ENCODE measurements at places on chromosomes 11 and 22.
A peak's percentile ranks its signal among the peaks of the same experiment; 100 is the strongest.

DNA sequence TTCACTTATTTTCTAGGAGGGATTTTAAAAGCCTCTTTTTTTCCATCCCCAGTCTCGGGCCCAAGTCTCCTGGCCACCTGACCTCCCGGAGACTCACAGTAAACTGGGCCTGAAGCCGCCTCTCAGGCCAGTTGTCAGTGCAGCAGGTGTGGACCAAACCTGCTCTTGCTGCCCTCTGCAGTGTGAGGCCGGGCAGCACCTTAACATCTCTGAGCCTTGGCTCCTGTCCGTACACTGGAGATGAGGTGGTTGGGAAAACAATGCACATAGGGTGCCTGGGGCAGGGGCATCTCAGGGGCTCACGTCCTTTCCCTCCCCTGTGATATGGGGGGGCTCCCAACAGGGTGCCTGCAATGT is 45.1 kb downstream of the PHF21B start:
- H3K4me3 ChIP-seq = no peak overlapping the region
- no peaks in the 10 kb centered on the region for H3K4me1 ChIP-seq
- H3K27ac ChIP-seq = no peak overlapping the region
- no peak for DNase-seq
- H3K27me3 ChIP-seq = no peaks in the 10 kb centered on the region

DNA sequence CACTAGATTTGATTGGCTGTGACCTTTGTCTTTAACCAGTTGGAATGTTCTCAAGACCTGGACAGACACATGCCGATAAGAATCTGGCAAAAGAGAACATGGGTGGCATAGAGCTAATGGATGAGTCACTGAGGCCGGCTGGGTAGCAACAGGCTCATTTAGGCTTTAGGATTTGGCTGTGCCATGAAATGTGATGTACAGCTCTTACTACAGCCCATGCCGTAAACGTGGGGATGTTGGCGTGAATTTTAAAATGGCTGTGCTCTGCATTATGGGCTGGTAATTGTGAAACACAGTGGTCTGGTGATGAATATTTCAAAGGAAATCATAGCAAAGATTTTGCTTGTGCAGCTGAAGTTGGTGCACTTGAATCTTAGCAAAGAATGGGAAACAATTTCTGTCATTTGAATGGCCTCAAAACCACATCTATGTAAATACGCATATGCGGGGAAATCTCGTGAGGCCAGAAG is 332.4 kb downstream of the TBC1D22A start:
- H3K27ac ChIP-seq = no peak overlapping the region
- H3K4me3 ChIP-seq = no peak overlapping the region
- no peaks in the 10 kb centered on the region for H3K36me3 ChIP-seq
- H3K27me3 ChIP-seq = no peaks in the 10 kb centered on the region
- H3K4me1 ChIP-seq = peaks cover 18% of the 10 kb centered on the region
- DNase-seq = no peak

DNA sequence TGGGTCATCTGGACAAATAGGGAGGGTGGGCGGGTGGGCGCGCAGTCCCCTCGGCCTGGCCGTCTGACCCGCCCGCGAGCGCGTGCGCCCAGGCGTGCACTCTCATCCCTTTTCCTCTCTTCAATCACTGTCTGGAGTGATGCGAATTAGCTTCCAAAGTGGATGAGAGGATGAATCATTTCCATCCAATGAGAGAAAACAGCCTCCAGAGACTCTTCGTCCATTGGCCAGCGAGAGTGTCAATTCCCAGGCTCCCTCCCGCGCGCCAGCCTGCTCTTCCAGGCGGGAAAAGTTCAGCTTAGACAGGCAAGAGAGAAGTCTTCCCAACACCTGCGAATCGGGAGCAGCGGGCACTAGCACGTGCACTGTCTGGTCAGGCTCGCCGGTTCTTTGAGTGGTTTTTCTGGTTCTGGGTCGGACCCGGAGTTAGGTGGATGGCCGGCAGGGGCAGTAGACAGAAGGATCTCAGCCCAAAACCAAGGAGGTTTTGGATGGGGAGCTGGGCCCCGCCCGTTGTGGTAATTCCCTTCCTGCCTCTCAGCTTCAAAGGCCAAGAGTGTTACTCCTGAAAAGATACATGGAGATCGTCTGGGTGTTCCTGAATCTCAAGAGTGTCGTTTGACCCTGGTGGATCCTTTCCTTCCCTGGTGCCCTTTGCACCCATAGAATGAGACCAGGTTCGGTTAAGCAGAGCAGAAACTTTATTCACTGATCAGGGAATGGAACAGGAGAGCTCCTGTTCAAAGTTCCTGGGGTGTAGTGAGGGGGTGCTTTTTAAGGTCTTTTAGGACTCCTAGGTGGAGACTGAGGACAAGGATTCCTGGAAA is 33.4 kb upstream of the GLYATL1 start:
- peak; percentile 50 for DNase-seq
- H3K27me3 ChIP-seq = peaks cover 18% of the 10 kb centered on the region
- no peaks in the 10 kb centered on the region for H3K36me3 ChIP-seq

DNA sequence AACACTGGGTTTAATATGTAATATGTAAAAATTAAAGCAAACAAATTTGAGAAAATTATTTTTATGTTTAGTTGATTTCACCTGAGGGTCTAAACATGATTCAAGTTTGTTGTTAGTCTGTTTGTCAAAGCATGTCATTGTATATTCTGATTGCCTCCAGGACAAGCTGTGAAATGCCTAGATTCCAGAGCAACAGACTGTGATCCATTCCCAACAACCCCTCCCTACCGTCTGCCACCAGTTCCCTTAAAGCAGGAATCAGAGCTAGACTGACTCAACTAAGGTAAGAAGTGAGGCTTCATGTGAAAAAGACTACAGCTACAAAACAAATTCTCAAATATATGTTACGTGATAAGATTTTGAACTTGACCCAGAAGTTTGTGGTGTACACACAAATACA is 304.2 kb downstream of the RAB38 start:
- DNase-seq = no peak
- no peak overlapping the region for H3K27ac ChIP-seq
- H3K4me1 ChIP-seq = no peaks in the 10 kb centered on the region
- no peaks in the 10 kb centered on the region for H3K36me3 ChIP-seq
- no peaks in the 10 kb centered on the region for H3K27me3 ChIP-seq

DNA sequence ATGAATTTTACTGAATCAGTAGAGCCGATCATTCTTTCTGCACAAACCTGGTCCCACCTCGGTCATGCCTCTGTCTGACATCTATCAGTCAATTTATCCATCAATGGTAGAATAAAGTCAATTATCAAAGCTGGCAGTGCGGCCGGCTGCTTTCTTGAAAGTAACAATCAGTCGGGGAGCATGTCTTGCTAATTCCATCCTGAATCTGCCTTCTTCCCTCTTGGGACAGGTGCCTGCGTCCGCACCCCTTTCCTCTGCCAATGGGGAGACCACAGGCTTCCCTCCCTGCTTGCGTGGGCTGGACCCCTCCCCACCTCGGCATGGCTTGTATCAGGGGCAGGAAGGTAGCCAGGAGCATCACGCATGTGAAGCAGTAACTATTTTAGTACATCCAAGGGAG is 962.9 kb downstream of the BRD1 start:
- H3K36me3 ChIP-seq = no peaks in the 10 kb centered on the region
- DNase-seq = no peak
- no peaks in the 10 kb centered on the region for H3K27me3 ChIP-seq

GRCh38 chr22:45999379-45999971 is 22.5 kb upstream of the WNT7B start:
- no peaks in the 10 kb centered on the region for H3K36me3 ChIP-seq
- no peak for DNase-seq
- H3K27me3 ChIP-seq = no peaks in the 10 kb centered on the region

GRCh38 chr11:105315287-105315686 is 175.7 kb upstream of the CARD18 start:
- no peak overlapping the region for H3K4me3 ChIP-seq
- no peaks in the 10 kb centered on the region for H3K27me3 ChIP-seq
- no peak for DNase-seq
- no peaks in the 10 kb centered on the region for H3K4me1 ChIP-seq

- no peaks in the 10 kb centered on the region for H3K27me3 ChIP-seq
- no peaks in the 10 kb centered on the region for H3K4me1 ChIP-seq
- no peak overlapping the region for H3K4me3 ChIP-seq
- no peak overlapping the region for H3K27ac ChIP-seq
These were observed 17.0 kb downstream of the HMGXB4 start for GRCh38 chr22:35274154-35274871.

- no peak overlapping the region for H3K4me3 ChIP-seq
- H3K4me1 ChIP-seq = no peaks in the 10 kb centered on the region
- H3K27ac ChIP-seq = no peak overlapping the region
- H3K27me3 ChIP-seq = peaks cover 27% of the 10 kb centered on the region
These were observed 13.2 kb downstream of the KCNJ4 start for GRCh38 chr22:38441620-38442287.

- DNase-seq = peak; percentile 43
- H3K4me3 ChIP-seq = no peak overlapping the region
- H3K36me3 ChIP-seq = no peaks in the 10 kb centered on the region
- peaks cover 4% of the 10 kb centered on the region for H3K4me1 ChIP-seq
- no peak overlapping the region for H3K27ac ChIP-seq
- H3K27me3 ChIP-seq = no peaks in the 10 kb centered on the region
These were observed 180.6 kb upstream of the ARHGAP20 start for GRCh38 chr11:110892741-110893285.

GRCh38 chr11:45386972-45387371 is 100.8 kb upstream of the SYT13 start:
- no peaks in the 10 kb centered on the region for H3K27me3 ChIP-seq
- DNase-seq = no peak
- H3K4me3 ChIP-seq = no peak overlapping the region

GRCh38 chr11:9760193-9760575 is 96.3 kb downstream of the SWAP70 start:
- H3K27me3 ChIP-seq = no peaks in the 10 kb centered on the region
- no peaks in the 10 kb centered on the region for H3K36me3 ChIP-seq
- H3K4me1 ChIP-seq = peaks cover 53% of the 10 kb centered on the region
- peak; percentile 87 for DNase-seq
- no peak overlapping the region for H3K4me3 ChIP-seq
- H3K27ac ChIP-seq = peak overlapping the region; percentile 90

- no peak overlapping the region for H3K4me3 ChIP-seq
- no peak overlapping the region for H3K27ac ChIP-seq
- peaks cover 29% of the 10 kb centered on the region for H3K27me3 ChIP-seq
- H3K4me1 ChIP-seq = peaks cover 5% of the 10 kb centered on the region
- no peaks in the 10 kb centered on the region for H3K36me3 ChIP-seq
These were observed 9.6 kb upstream of the WNT11 start for GRCh38 chr11:76215941-76216340.

- H3K4me3 ChIP-seq = no peak overlapping the region
- no peaks in the 10 kb centered on the region for H3K4me1 ChIP-seq
- H3K36me3 ChIP-seq = no peaks in the 10 kb centered on the region
- no peak for DNase-seq
These were observed 26.1 kb downstream of the SHISAL1 start for GRCh38 chr22:44286646-44287045.

DNA sequence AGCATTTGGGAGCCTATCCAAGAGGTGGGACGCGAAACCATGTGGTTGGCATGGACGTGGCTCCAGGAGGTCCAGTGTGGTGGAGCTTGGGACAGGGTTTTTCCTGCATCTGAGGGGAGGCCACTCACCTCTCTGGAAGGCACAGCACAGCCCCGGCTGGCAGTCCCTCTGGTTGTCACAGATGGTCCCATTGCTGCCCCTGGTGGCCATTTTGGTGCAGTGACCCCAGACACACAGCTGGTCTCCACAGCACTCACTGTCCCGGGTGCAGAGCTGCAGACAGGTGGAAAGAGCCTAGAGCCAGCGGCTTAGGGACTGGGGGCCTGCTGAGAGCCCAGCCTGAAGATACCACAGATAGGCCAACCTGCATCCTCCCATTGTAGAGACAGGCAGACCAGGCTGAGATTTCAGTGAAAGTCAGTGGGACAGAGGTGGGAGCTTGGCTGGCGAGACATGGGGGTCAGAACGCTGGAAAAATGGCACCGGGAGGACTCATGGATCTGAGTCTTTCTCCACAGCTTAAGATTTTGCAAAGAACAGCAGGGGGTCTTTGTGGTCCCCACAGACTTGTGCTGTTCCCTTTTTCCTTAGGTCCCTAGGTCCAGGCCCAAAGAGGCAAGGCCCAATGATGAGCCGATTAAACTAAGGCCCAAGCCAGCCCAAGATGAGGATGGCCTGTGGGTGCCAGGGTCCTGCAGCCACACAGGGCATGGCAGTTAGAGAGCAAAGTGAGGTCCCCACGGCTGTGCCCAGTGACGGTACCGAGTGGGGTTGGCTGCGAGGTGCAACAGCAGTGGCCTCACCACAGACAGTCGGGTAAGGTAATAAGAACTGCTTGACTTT is 41.4 kb downstream of the DKK3 start:
- peak; percentile 79 for DNase-seq
- no peak overlapping the region for H3K4me3 ChIP-seq
- H3K36me3 ChIP-seq = no peaks in the 10 kb centered on the region
- H3K27me3 ChIP-seq = no peaks in the 10 kb centered on the region
- H3K27ac ChIP-seq = no peak overlapping the region

DNA sequence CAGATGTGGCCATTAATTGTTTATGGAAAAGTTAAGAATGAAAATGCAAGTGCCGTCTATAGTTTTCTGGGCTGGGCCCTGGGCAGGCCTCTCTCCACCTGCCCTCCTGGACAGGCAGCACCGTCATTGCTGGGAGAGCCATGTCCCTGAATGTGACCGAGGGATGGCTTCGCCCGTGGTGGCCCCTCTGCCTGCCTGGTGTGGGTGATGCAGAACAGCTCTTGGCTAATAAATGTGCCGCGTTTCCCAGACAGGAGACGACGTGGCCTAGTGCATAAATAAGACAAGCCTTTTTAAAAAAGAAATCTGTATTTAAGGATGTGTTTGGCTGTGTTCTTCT is 407.3 kb downstream of the TBC1D22A start:
- no peaks in the 10 kb centered on the region for H3K27me3 ChIP-seq
- DNase-seq = peak; percentile 18
- no peak overlapping the region for H3K4me3 ChIP-seq
- H3K36me3 ChIP-seq = no peaks in the 10 kb centered on the region

- no peak for DNase-seq
- no peaks in the 10 kb centered on the region for H3K36me3 ChIP-seq
- H3K4me3 ChIP-seq = no peak overlapping the region
- no peaks in the 10 kb centered on the region for H3K27me3 ChIP-seq
- H3K27ac ChIP-seq = no peak overlapping the region
- H3K4me1 ChIP-seq = no peaks in the 10 kb centered on the region
These were observed 214.6 kb downstream of the NTM start for GRCh38 chr11:131584785-131585592.

- peaks cover 12% of the 10 kb centered on the region for H3K36me3 ChIP-seq
- peaks cover 32% of the 10 kb centered on the region for H3K4me1 ChIP-seq
- DNase-seq = no peak
- H3K4me3 ChIP-seq = peak overlapping the region; percentile 96
These were observed 782 bp downstream of the SMARCB1 start for GRCh38 chr22:23787600-23787896.

- H3K27ac ChIP-seq = no peak overlapping the region
- H3K36me3 ChIP-seq = peaks cover 51% of the 10 kb centered on the region
- H3K27me3 ChIP-seq = no peaks in the 10 kb centered on the region
- no peak for DNase-seq
- H3K4me1 ChIP-seq = no peaks in the 10 kb centered on the region
These were observed 65.2 kb downstream of the PICALM start for GRCh38 chr11:86003654-86004053.

GRCh38 chr22:23199159-23199558 is 18.9 kb downstream of the BCR start:
- DNase-seq = no peak
- no peak overlapping the region for H3K4me3 ChIP-seq

GRCh38 chr11:46513934-46514342 is 79.9 kb downstream of the AMBRA1 start:
- DNase-seq = peak; percentile 79
- no peak overlapping the region for H3K27ac ChIP-seq
- no peak overlapping the region for H3K4me3 ChIP-seq
- H3K4me1 ChIP-seq = no peaks in the 10 kb centered on the region

GRCh38 chr11:128204898-128205297 is 382.5 kb downstream of the ETS1 start:
- H3K4me3 ChIP-seq = no peak overlapping the region
- no peaks in the 10 kb centered on the region for H3K27me3 ChIP-seq
- H3K36me3 ChIP-seq = no peaks in the 10 kb centered on the region
- H3K27ac ChIP-seq = no peak overlapping the region
- no peak for DNase-seq
- peaks cover 6% of the 10 kb centered on the region for H3K4me1 ChIP-seq
